ENCODE measurements at places on chromosomes 2 and 18.

GRCh38 chr2:119645173-119645855, 33.7 kb upstream of the TMEM177 start:
- DNase-seq, result no peak

GRCh38 chr2:202910698-202911097, 775 bp downstream of the WDR12 start:
- DNase-seq, result no peak

GRCh38 chr2:201483342-201483741, 31.8 kb downstream of the STRADB start:
- no peak for DNase-seq

DNA sequence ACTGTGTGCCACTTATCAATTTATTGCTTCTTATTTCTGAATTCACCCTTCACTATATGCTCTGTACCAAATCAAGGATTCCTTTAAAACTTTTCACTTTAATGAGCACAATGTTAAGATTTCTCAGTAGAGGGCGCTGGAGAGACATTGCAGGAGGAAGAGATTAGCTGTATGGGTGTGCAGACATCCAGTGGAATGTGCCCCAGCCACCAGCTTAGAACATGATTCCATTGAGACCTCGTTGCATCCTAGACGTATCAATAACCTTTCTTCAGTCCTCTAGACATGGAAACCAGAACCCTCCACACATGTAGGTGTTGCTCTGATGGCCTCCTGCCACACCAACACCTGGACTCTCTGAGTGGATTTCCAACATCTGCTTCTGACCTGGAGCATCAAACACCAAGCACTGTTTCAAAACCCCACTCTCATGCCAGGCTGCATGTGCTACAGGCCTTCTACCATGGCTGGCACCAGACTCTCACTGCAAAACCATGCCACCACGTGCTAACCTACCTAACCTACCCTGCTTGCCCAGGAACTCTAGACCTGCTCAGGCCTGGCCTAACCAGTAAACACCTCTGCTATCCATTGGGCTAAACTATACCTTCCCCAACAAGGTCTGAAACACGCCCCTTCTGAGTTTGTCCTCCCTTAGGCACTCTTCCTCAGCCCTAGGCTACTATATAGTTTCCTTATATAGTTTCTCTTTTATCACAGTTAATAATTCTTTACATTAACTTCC, 633.2 kb upstream of the PKDCC start:
- no peak for DNase-seq

GRCh38 chr2:127176371-127177311, 43.5 kb downstream of the CYP27C1 start:
- no peak for DNase-seq

- no peak for DNase-seq
These were observed 13.2 kb downstream of the EVA1A start for GRCh38 chr2:75547345-75548035.

GRCh38 chr18:59448546-59448945, 89.5 kb upstream of the LMAN1 start:
- DNase-seq, result no peak

DNA sequence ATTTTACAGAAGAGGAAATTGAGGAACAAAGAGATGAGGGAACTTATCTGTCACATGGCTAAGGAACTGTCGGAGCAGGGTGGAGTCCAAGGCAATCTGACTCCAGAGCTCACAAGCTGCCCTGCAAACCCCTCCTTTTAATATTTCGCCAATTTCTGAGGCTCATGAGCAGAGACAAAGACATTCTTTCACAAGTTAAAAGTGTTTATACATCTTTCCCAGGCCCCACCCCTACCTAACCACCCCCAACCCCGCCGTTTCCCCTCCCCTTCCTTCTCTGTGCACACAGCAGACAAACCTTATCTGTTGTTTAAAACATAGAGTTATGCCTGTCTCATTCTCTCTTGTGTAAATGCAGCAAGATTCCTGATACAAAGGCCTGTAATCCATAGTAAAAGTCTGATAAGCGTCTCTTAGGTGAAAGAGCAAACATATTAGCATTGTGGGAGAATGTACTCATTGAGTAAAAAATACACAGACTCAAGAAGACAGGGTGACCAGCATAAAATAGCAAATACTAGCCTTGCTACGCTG, 44.3 kb downstream of the EPHA4 start:
- no peak for DNase-seq

DNA sequence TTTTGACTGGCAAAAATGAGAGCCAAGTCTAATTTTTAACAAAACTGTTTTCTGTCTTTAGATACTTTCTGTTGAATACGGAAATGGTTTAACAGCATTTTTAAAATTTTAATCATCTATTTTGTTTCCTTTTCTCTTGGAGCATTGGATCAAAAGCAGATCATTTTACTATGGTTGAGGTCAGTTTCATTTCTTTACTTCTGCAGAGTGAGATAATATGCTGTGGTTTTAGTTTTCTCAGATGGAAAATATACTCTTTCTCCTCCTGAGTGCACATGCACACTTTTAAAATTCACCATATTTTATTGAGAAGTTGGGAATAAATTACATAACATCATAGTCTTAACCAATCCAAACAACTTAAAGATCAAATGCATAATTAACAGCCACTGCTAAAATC, 283.3 kb downstream of the SLC8A1 start:
- DNase-seq, result no peak

GRCh38 chr2:105697781-105698449, 46.8 kb upstream of the NCK2 start:
- DNase-seq, result no peak

GRCh38 chr2:237759176-237759575, 39.4 kb upstream of the RBM44 start:
- DNase-seq, result no peak

GRCh38 chr2:69733342-69734034, 8.4 kb upstream of the ANXA4 start:
- DNase-seq, result no peak

DNA sequence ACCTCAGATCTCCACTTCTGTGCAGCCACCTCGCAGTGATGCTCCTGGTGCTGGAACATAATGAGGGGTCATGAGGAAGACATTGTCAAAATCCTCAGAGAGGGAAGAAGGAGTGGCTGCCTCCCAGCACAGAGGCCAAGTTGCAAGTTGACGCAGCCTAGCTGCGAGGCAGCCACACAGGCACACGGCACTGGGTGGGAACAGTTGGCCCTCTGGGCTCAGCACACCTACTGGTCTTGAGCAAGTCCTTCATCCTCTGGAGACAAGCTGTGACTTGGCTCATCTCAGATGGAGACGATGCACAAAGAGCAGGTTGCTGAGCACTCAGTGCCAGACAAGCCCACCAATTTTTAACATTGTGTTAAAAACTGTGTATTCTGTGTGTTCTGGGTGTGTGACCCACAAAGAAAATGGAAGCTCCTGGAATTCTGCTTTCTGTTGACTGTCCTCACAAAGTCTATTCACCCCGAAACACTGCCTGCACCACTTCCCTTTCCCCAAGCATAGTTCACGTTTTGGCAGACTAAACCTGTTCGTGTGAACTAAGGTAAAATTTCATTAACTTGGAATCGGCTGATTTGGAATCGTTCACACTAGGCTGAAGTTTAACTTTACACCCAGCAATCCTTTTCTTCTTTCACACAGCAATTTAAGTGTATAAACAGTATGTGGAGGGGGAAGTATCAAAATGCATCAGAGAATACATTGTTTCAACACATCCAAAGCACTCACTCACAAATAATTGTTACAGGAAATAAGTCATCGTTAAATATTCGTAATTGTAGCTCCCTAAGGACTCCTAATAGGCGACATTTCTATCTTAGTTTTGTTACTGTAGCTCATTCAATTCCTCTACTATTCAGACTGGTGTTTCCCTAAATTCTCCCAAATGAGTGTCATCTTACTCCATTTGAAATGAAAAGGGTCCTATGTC, 266.6 kb upstream of the ID2 start:
- DNase-seq, result no peak

DNA sequence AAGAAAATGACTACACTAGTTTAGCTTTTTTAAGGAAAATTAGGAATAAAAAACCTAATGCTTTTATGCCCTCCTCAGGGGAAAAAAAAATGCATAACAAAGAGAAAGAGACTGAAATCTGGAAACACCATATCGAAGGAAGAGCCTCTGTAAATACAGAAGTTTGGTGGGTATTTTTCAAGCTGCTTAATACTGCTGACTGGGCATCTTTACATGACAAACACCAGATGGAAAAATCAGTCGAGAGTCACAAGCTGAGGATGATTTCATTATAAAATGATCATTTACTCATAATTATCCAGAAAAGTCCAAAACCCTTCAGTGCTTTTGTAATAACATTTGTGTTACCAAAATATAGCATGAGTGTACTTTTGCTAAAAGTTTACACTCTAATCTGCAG, 1600.7 kb upstream of the ACVR2A start:
- DNase-seq, result no peak

- no peak for DNase-seq
These were observed 44.8 kb downstream of the VIT start for GRCh38 chr2:36741188-36741837.

DNA sequence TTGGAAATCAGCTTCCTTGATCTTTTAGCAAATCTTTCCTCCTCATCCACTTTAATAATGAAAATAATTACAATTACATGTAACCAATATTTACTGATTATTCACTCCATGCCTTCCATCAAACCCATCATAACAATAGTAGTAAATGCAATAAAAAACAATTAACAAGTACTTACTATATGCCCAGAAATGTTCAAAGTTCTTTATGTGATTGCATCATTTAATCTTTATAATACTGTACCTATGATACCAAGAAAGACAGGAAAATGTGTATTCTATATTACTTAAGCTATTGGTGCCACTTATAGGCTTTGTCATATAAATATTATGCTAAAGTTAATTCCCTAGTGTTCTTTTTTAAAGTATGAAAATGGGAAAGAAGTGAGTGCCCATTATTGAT, 210.2 kb upstream of the PKDCC start:
- no peak for DNase-seq

DNA sequence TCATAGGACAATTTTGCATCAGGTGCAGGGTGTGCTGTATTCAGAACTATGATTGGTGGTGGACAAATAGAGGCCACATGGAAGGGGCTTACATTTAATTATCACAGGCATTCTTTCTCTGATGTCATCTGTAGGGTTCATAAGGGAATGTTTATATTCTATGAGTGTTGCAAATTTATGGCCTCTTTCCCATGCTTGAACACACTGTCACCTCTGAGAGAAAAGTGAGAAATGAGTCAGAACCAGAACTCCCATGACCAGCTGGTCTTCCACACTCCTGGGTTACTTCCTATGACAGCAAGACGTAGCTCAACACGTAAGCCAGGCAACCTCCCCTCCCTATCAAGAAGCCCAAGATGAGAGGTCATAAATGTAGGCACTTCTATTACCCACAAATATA, 310.8 kb downstream of the PIEZO2 start:
- no peak for DNase-seq

- DNase-seq, result peak; percentile 68
These were observed 54.8 kb upstream of the ANKRD62 start for GRCh38 chr18:12038639-12039539.

DNA sequence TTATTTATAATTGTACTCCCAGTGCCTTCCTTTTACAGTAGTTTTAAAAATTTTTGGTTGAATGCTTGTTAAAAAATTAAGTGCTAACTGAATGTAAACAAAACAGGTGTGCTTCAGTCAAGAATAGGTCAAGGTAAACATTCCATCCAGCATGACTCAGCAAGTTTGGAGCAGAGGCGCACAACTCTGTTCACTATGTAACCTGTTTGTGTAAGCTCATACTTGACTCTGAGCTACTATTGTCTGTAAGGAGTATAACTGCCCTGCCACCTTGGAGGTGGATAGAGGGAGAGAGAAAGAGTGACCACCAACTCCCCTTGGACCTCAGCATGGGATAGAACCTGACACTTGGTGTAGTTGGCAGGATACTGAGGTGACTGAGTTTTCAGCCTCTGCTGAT, 207.4 kb upstream of the SYT4 start:
- DNase-seq, result no peak

GRCh38 chr2:46855805-46856204, 59.8 kb downstream of the MCFD2 start:
- no peak for DNase-seq

GRCh38 chr2:137252934-137253333, 487.6 kb downstream of the THSD7B start:
- DNase-seq, result no peak

- no peak for DNase-seq
These were observed 13.8 kb upstream of the YWHAQ start for GRCh38 chr2:9644603-9645002.

DNA sequence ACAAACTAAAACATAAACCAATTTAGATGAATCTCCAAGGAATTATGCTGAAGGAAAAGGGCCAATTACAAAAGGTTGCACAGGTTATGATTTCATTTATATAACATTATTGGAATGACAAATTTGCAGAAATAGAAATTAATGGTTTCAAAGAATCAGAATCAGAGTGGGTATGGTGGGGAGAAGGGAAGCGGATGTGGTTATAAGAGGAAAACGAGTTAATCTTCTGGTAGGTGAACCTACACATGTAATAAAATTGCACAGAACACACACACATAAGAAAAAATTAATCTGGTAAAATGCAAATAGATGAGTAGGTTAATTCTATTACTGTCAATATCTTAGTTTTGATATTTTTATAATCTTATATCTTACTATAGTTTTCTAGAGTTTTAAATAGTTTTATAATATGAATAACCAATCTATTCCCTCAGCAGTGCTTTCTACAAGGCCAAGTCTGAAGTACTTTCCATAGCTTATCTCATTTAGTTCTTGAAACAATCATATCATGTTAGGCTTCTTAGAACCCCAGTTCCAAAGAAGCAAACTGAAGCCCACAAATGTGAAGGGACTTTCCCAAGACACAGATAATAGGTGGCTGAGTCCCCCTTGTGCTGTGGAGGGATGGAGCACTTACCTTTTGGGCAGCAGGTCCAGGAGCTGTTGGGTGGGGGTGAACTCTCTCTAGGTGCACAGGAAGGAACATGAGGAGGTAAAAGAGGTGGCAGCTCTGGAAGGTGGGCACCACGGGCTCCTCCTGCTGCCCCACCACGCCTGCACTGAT, 31.5 kb downstream of the ZNF519 start:
- no peak for DNase-seq

- no peak for DNase-seq
These were observed 36.2 kb upstream of the RHOB start for GRCh38 chr2:20410556-20411277.

DNA sequence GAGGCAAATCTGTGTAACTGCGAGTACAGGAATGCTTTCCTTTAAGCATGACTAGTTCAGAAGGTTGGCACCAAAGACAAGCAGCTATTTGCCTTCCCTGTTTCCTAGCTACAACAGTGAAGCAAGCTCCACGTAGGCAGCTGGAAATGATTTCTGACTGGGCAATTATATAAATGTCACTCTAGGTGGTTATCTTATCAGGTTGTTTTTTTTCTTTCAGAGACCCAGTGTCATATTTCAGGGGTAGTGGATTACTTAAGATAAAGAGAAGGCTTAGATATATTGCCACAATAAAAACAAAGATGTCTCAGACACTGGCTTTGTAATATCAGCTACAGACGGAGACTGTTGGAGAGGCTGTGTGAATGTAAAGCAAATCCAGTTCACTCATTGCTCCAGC, 748.9 kb upstream of the NXPH2 start:
- no peak for DNase-seq

DNA sequence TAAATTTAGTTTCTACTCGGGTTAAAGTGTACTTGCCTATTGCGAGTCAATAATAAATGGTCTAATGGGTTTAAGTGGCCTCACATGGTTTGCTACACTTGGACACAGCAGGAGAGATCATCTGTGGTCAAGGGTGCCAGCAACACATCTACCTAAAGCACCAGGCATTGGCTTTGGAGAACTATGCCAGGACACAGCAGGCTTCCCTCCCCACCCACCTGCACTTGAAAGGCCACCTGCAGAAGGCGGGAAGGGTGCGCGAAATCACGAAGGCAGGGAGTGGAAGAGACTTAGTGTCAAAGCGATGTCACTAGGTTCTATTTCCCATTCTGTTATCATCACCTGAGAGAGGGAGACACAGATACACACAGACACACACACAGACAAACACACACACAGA, 44.5 kb downstream of the MYT1L start:
- DNase-seq, result no peak
